ENCODE measurements at places on chromosomes 3 and 15.

DNA sequence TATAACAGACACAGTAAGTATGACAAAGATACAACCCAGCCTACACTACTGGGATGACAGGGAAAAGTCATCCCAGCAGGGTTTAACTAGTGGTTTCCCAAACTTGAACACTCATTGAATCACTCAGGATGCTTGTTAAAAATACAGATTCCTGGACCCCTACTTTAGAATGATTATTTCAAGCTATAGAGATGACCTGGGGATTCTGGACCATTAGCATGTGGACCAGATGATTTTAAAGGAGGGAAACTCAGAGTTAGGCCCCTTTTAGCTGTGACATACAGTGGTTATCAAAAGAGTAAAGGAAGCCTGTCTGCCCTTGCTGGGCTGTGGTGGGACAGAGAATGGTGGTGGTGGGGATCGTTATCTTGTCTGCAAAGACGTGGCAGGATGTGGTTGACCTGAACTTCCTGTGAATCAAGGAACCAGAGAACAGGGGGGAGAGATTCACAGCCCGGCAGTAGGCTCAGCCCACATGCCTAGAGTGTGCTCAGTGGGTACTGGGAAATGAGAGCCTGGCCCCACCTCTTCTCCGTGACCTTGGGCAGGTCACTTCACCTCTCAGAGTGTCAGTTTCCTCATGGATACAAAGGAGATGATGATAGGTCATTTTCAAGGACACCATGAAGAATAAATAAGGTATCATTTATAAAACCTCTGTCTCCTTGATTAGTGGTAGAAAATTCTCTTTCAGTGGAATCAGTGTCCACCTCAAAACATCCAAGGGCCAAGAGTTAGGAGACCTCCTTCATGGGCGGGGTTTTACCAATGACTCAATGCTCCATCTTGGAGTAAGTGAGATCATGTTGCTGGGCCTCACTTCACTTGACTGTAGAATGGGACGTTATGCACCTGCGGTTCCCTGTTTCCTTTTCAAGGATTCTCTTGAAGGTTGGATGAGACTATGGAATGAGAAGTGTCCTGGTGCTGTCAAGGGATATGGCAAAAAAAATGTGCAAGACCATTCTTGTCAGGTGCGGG, 306.5 kb downstream of the RPLP1 start:
- no peak for DNase-seq

DNA sequence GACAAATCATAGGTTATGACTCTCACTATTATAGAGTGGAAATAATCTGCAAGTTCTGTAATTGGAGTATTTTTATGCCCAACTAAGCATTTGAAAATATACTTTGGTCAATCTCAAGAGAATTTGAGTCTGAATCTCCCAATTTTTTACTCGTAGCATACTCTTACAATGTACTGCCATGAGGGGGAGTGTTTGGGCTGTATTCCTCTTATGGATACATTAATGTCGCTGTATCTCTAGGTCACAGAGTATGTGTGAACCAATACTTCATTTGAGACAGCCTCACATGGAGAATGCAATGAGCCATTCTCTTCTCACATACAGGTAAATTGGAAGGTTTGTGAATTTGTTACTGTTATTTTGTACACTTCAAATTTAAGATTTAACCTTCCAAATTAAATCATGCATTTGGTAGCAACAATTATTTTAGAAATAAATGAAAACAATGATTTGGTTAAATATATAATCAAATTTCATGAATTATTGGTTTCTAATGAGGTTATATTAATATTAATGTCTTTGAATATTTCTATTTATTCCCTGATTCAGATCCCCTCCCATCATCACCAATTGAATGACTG, 5.5 kb upstream of the CD200 start:
- DNase-seq, result no peak

GRCh38 chr15:74156678-74157411, 16.7 kb upstream of the ISLR start:
- no peak for DNase-seq

DNA sequence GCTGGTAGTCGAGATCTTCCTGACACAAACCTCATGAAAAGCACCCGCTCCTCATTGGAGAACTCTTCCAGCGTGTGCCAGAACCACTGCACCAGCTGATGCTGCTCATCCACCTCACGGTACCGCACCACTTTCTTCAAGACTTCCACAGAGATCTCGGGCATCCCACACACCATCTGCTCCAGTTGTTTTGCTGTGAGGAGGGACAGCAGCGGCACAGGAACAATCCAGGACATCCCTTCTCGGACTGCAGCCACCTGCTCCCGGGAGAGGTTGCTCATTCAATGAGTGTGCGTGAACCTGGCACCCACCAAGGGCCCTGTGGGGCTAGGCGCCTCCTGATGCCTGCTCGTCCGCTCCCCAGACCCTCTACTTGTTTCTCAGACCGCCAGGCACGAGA, 15.1 kb downstream of the FBXL22 start:
- DNase-seq, result no peak

Measured in hematopoietic multipotent progenitor cell treated with erythropoietin and hydrocortisone succinate and interleukin-3 and kit ligand, for 15 days (in vitro differentiated cells).